NCI-H2107 (cell line): ENCODE measurements at places on chromosomes 1 and 21.

DNA sequence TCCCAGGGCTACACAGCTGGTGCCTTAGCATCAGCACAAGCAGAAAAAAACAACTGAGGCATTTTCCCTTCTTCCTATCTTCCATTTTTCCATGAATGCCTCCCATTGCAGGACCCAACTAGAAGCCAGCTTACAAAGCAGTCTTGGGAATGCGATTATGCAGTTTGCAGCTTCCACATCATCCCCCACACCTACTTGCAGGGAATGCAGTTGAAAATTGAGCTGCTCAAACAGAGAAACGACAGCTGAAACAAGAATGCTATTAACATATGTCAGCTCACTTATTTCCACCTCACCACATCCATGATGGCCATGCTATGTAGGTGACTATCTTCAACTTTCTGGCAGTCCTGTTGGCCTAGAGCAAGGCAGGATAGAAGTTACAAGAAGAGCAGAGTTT, 150.6 kb upstream of the KCTD3 start:
- no peak for DNase-seq

DNA sequence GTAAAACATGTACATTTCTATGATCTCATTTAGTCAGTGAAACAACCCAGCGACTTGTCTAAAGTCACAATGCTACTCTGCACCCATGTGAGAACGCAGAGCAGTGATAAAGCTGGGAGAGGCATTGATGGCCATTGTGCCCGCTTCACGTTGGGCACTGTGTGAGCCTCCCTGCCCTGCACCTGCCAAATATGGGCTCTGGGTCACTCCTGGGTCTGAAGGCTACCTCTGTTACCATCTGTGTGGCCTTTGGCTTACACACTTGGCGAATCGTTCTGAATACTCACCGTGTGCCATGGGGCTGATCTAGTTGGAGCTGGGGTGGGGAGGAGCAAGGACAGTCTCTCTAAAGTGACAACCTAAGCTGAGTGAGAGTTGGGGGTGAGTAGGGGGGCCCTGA, 29.9 kb downstream of the PCSK9 start:
- DNase-seq = no peak

DNA sequence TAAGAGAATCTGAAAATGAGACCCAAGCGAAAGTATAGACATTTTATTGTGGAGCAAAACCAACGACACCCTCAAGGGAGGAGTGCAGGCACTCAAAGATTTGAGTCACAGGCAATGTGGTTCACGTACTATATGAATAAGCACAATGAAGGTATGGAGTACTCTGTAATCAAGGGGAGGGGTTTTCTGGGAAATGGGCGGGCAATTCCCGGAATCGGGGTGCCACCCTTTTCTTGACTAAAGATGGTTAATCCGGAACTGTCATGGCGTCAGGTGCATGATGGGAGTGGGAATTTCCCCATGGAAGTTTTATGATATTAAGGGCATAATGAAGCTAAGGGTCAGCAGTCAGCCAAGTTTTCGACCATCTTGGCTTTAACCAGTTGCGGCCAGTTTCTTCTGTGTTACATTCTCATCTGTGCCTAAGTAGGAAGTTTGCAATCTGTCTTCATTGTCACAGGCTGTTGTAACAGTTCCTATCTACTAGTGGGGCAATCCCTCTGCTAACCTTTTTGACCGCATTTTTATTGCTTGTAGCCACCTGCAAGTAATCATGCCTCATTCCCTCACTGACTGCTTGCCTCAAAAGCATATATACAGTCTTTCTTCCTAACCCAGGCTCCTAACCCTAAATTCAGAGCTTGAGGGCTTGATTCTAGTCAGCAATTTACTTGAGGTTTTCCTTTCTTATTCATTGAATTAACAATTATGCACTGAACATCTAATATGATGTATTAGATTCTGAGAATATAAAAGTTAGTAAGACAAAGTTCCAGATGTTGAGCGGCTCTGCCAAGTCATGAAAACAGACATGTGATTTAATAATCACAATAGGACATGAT, 775 bp upstream of the AIM2 start:
- DNase-seq = no peak

GRCh38 chr1:226207048-226207447, 16.4 kb upstream of the MIXL1 start:
- DNase-seq = no peak

GRCh38 chr21:26952374-26953066, 14.4 kb downstream of the ADAMTS5 start:
- DNase-seq = no peak

GRCh38 chr1:230123280-230124185, 56.5 kb downstream of the GALNT2 start:
- DNase-seq = no peak

GRCh38 chr1:247440001-247440620, 17.8 kb downstream of the OR2B11 start:
- no peak for DNase-seq
